ENCODE measurements at places on chromosomes 16 and 17. TPM values are rescaled to one million over a fixed set of nuclear protein-coding genes. Genes with fewer than 3 reads are reported as not detected.
A peak's percentile ranks its signal among the peaks of the same experiment; 100 is the strongest.

DNA sequence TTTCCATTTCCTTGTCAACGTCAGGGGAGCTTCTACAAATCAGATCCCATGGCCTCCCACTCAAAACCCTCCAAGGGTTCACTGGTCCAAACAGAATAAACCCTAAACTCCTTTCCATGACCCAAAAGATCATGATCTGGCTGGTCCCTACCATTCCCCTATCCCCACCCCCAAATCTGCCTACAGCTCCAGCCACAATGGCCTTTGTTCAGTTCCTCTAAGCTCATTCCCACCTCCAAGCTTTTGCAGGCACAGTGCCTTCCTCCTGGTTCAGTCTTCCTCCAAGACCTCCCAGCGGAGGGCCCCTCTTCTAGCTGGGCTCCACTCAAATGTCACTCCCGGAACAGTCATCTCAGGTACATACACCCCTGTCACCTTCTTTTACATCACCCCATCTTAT lies 2.0 kb downstream of the GPRC5B start:
- no peak for DNase-seq

GRCh38 chr17:54948380-54948779 lies 20.1 kb downstream of the COX11 start:
- DNase-seq: no peak

DNA sequence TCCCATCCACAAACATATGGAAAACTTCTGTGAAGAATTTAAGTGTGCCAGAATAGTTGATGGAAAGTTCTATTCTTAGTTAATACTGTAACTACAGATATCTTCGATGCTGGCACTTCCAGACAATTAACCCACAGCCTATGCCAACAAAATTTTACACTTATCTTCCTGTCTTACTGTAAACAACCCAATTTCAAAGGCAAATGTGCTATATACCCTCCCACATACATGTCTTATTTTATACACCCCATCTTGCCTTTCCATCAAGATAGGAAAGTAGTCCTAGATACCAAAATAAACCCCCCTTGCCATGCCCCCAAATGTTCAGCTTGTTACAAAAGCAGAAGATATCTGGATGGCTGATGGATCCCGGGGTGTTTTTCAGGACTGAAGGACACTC lies 306.3 kb downstream of the SLC39A11 start:
- no peak for DNase-seq

- peak; percentile 16 for DNase-seq
Observed at GRCh38 chr16:75497558-75497957, 2.3 kb upstream of the CHST6 start.

GRCh38 chr17:70863436-70864248 lies 694.3 kb downstream of the KCNJ2 start:
- DNase-seq: no peak

- DNase-seq: no peak
Observed at GRCh38 chr16:69937465-69937951, 13.6 kb upstream of the CLEC18A start.

GRCh38 chr17:66306446-66306845 lies 4.0 kb downstream of the PRKCA start:
- no peak for DNase-seq

- no peak for DNase-seq
Observed at GRCh38 chr16:13864689-13865088, 55.3 kb upstream of the ERCC4 start.

DNA sequence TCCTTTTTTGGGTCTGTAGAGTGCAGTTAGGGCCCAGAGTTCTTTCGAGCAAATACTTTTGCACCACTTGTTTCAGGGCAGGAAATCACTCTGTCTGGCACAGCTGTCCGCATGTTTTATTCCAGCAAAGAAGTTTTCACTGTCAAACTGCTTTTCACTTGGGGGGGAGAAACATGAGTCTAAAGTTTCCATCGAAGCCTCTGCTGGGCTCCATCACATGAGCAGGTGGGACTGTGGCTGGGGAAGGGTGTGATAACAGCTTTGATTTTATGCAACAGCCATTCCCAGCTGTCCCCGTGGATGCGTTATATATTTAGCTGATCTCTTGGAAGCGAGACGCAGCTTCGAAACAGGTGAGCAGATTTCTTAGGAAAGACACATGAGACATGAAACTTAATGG lies 288.6 kb downstream of the SNX29 start:
- no peak for DNase-seq

DNA sequence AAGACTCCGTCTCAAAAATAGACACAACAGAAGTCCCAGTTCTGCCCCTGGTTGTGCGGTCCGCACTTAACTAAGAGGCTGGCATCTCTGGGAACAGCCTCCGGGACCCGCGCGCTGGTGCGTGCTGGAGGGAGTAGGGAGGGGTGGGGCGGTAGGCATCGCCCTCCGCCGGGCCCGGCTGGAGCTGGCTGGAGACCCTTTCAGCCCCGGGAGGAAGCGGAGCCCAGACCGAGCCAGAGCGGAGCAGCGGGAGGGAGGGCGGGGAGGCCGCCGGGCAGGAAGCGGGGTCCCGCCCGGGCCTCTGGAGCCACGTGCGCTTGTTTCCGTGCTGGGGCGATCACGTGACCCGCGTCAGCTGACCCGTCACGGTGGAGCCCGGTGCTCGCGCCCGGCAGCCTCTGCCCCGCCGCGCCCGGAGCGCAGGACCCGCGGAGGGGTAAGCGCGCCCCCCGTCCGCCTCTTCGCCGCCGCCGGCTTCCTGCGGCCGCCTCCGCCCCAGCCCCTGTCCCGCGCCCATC lies at the start of gene WDR81:
Gene WDR81, plus strand, starts transcription at position 354 of the 518 bp plus-strand sequence. CDS start 256 bp downstream, outside the sequence.
- DNase-seq: peak; percentile 47

DNA sequence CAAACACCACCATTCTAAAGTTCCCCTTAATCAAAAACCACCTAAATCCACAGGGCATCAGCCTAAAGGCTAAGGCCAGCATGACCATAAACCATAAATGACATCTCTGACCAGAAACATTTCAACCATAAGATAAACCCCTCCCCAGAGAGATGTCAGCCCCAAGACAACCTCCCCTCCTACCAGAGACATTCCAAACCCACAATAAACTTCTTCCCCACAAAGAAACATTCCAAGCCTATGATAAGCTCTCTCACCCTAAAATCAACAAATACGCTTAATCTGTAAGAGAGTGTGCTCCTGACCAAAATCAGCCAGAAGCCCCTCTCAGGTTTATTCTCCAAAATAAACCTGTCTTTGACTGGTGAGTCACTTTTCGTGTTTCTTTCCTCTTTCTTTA lies 54.8 kb downstream of the SLFN5 start:
- no peak for DNase-seq

GRCh38 chr17:58932956-58933355 lies 173.7 kb downstream of the TRIM37 start:
- DNase-seq: no peak

DNA sequence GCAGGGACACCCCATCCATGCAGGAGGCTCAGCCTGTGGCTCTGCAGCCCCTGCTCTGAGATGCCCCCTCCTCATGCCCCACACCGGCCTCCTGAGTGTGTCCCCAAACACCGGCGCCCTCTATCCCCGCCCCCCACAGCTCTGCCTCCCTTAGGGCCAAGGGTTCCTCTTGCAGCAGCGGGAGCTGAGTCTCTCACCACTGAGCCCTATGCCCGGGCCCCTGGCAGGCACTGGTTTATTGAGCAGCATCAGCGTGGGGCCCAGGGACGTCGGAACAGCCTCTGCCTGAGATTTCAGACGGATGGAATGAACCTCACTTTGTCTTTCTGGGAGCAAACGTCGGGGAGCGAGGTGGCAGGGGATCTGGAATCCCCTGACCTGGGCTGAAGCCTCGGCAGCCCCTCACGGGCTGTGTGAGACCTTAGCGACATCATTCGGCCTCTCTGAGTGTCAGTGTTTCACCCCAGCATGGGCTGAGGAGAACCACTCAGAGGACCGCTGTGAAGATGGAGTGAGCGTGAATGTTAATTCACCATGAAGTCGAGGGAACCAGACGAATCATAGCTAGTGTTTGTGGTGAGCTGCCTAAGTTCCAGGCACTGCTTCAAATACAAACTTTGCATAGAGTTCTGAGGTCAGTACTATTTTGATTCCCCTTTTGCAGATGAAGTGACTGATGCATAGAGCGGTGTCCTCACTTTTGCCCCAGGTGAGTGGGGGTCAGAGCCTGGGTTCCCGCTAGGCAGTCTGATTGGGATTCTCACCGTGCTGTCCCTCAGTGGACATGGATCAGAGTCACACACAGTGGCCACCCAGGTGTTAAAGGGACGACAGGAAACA lies 5.3 kb upstream of the C16orf74 start:
- no peak for DNase-seq

- peak; percentile 32 for DNase-seq
Observed at GRCh38 chr16:89602273-89602951, 11.0 kb upstream of the DPEP1 start.

DNA sequence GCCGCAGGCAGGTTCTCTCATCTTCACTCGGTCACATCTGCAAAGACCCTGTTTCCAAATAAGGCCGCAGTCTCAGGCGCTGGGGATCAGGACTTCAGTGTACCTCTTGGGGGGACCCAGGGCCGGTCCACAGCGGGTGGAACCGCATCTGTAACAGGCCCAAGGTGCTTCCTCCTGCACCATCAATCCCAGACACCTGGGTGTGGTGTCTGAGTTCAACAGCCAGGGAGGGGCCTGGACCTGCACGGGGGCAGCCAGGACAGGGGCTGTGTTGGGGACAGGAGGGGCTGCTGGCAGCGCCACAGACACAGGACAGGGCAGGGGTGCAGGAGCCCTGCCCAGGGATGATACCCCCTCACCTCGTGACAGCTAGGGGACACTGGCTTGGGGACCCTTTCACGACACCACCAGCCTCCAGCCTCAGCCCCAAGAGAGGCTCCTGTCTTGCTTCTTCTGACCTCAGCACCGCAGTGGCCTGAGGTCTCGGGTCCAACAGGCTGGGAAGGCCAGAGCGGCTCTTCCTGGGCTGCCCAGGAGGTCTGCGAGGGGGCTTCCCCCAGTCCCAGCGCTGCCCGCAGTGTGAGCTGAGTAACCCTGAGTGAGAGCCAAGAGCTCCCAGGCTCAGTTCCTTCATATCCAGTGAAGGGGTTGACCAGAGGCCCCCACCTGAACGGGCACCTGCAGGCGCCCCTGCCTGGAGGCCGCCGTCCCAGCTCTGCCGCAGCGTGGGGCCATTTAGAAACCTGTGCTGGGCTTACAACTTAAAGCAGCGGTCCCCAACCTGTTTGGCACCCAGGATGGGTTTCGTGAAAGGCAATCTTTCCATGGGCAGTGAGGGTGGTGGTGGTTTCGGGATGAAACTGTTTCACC lies 30.7 kb upstream of the BAHCC1 start:
- DNase-seq: no peak

DNA sequence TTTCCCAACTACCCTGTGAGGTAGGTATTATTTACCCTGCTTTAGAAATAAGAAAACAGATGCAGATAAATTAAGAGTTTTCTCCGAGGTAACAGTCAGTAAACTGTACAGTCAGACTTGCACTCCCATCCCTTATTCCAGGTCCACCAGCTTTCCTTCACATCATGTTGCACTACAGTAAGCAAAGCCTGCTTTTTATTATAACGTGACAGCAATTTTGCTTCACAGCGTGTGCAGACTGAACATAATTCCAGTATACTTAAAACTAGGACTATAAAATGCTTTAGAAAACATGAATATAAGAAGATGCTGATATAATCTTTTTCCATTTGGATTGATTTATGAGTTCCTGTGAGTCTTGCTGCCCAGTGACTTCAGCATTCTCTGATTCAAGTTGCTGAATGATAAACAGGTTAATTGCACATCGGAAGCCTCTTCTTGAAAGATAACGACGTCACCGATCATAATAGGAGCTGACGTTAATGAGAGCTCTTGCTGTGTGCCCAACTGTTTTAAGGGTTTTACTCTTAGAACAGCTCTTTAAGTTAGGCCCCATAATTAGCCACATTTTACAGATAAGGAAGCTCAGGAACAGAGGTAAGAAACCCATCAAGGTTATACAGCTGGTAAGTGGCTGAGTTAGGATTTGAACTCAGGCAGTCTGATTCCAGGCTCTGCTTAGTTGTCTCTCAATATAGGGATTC lies 1.4 kb downstream of the LIG3 start:
- DNase-seq: no peak

DNA sequence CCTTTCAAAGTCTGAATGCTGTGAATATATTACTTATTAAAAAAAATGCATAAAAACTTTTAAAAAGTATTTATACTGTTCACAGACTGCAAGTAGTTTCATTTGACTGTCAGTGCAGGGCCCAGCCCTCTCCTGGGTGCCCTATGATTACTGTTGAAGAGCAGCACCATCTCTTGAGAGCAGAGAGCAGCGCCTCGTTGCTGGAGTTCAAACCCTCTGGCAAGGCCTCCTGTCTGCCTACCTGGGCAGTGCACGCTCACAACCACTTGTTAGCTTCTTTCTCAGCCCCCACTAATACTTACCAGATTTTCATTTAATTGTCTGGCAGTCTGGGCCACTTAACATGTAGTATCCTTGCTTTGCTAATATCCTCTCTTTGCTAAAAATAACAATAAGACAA lies 233.4 kb downstream of the PHKB start:
- no peak for DNase-seq

- no peak for DNase-seq
Observed at GRCh38 chr17:74959826-74960515, 12.6 kb downstream of the HID1 start.

- DNase-seq: no peak
Observed at GRCh38 chr16:9212621-9213020, 121.2 kb downstream of the HAPSTR1 start.

DNA sequence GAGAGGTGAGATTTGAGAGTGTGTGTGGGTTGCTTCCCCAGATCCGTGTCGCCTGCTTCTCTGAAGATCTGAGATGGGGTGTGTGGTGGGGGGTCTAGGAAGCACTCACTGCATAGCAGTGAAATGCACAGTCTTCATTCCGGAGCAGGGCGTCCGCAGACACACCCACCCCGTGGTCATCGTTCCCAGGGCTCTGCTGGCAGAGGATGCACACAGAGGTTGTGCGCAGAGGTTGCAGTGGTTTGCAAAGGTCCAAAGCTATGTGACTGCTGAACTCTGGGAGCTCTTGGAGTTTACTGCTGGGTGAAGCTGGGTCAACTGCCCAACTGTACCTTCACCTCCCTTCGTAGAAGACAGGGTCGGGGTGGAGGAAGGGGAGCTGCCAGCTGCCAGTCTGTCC lies 135.3 kb downstream of the SNX29 start:
- no peak for DNase-seq

The TBC1D3K gene
- polyA plus RNA-seq: 4.3 TPM

The DNAI2 gene
- 5.4 TPM for polyA plus RNA-seq

The CDH3 gene
- 22.9 TPM for polyA plus RNA-seq

The LGALS9 gene
- polyA plus RNA-seq: 21.5 TPM

The ABCA9 gene
- polyA plus RNA-seq: 17.6 TPM

The CPNE7 gene
- 49.2 TPM for polyA plus RNA-seq

The DUS2 gene
- polyA plus RNA-seq: 13.3 TPM

Measured in spinal cord (tissue), 10 donors.